ENCODE measurements at places on chromosomes 1 and 21. TPM values are rescaled to one million over a fixed set of nuclear protein-coding genes. Genes with fewer than 3 reads are reported as not detected.

Gene RUNX3
- 0.83 TPM for polyA plus RNA-seq

DNA sequence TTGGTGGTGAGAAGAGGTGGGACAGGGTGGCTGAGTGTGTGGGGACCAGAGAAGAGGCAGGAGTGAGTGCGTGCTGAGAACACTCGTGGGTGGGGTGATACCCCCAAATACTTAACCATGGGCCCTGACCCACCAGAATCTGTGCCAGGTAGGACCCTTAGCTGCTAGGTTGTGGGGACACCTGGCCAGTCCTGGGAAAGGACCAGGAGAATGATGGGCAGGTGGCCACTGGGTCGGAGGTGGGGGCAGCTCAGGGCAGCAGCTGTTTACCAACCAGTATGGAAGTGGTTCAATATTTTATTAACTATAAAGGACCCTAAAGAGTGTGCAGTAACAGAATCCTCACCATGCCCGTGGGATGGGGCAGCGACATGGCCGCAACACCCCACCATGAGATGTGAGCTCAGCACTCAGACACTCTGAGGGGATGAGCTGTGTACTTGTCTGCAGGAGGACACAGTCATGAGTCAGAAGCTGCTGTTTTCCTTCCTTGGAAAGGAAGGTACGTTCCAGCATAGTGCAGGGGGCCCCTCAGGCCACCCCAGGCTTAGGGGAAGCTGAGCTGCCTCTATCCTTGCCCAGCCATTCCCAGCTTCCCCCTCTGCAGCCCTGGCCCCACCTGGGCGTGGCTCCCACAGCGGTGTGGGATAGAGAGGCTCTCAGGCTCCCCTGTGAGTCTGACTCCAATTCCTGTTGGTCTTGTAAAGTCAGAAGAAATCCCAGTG, 25.4 kb downstream of the TEX35 start:
- no peak for DNase-seq

- no peak for DNase-seq
These were observed 56.6 kb downstream of the NKAIN1 start for GRCh38 chr1:31183126-31183525.

- DNase-seq: no peak
These were observed 31.5 kb downstream of the RIMS3 start for GRCh38 chr1:40633931-40634376.

GRCh38 chr1:2314273-2314802, 77.0 kb downstream of the MORN1 start:
- peak; percentile 86 for DNase-seq

DNA sequence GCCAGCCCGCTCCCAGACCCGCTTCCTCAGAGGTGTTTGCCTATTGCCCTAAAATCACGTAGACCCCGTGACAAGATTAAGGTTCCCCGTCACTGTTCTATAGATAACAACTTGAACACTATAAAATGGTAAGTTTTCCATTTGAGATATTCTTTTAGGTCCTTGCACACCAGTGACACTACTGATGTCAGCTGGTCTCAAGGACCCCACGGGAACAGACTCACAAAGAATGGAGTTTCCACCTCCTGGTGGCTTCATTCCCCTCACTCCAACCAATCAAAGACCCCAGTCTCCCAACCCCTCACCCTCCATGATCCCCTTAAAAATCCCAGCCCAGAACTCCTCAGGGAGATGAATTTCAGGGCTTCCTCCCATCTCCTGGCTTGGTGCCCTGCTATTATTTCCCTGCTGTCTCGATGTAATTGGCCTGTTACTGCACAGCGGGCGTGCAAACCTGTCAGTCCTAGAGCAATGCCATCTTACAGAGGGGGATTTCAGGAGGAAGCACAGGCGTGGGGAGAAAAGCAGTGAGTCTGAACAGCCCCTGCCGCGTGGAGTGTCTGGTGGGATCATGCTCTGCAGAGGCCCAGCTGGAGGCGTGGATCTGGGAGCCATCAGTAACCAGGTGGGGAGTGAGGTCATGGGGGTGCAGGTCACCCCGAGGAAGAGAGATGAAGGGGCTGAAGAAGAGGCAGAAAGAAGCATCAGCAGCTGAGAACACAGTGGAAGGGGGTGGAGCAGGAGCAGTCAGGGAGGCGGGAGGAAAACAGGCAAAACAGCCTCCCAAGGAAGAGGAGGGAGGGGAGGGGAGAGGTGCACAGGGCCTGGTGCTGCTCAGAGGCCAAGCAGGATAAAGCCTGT, 35.1 kb upstream of the LBR start:
- DNase-seq: no peak

- DNase-seq: no peak
These were observed 2.7 kb downstream of the MAN1C1 start for GRCh38 chr1:25619101-25619890.

Gene URB1
- polyA plus RNA-seq: 12.1 TPM

- peak; percentile 35 for DNase-seq
These were observed 749 bp downstream of the AKIRIN1 start for GRCh38 chr1:38991638-38992411.

DNA sequence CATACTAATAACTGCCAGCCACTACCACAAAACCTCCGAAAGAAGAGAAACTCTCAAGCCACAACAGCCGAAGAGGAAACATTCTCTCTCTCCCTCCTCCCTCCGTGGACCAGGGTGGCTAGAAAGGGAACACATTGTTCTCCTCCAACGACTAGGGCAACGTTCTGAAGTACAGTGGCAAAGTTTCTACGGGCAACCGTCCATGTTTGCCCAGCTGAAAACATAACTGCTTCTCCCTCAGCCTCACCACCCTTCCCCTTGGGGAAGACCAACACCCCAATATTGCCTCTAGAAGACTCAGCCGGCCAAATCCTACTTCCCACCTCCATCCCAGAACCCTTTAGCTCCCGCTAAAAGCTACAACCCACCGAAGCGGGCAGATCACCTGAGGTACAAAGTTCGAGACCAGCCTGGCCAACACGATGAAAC, 2.0 kb downstream of the GLUL start:
- DNase-seq: no peak

DNA sequence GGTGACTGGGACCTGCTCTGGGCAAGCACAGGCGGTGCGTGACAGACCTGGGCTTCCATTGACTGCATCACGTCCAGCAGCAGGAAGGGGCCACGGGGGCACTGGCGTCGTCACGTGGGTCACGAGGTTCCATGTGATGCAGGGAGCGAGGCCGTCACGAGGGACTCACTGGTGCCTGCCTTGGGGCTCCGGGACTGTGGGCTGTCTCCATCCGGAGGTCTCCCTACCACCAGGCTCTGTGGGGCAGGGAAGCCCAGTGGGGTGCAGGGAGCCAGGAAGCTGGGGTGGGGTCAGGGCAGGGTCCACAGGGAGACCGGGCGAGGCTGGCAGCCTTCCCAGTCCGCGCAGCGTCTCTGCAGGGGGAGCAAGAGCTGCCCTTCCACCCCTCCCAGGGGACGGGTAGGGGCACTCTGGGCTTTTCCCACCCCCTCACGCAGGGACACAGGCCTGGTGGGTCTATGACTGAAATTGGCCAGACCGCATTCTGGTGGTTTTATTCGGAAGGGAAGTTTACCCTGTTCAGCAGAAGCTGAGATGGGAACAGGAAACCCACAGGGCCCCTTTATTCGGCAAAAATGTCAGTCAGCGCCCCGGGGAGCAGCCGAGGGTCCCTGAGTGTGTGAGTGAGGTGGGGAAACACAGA, 416 bp upstream of the TNFRSF14 start:
- no peak for DNase-seq

GRCh38 chr1:214532070-214532469, 19.3 kb downstream of the PTPN14 start:
- no peak for DNase-seq

- no peak for DNase-seq
These were observed 108.1 kb upstream of the BACE2 start for GRCh38 chr21:41059871-41060270.

Gene KCNJ6
- polyA plus RNA-seq: 0.18 TPM

GRCh38 chr1:150626150-150626549, 3.3 kb downstream of the ENSA start:
- no peak for DNase-seq

DNA sequence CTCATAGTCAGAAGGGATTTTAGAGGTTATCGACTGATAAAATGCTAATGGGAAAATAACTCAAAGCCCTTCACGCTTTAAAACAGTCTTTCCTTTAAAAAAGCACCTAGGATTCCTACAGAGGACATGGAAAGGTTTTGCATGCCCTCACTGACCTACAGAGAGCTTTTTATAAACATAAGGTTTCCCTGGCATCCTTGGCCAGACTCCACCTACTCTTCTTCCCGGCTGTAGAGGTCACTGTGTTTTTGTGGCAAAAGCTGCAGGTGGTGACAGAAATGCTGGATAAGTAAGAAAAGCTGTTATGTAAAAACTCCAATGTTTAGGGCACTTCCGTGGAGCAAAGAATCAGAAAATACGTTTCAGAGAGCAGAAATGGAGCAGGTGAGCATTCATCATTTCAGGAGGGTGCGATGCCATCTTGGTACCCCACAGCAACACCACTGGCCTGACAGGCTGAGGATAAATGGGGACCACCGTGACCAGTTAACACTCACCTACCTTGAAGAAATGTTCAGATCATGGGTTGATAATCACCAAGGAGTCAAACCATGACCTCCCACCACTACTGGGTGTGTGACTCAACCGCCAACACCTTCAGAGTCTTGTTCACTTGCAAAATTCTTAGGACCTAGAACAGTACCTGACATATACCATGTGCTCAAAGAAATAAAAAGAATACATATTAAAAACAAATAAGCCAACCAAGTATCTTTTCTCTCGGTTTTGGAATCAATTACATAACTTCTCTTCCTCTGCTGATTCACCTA, 46.6 kb downstream of the SSBP3 start:
- DNase-seq: no peak

DNA sequence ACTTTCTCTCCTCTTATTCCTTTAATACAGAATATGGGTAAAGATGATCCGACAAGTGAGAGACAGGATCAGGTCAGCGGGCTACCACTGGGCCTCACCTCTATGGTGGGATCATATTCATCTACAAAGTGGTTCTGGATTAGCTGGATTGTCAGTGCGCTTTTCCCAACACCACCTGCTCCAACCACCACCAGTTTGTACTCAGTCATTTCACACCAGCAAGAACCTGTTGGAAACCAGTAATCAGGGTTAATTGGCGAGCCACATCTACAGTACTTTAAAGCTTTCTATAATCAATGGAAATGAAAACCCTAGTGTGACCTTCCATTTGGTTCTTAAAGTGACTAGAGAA, 643 bp downstream of the NRAS start:
- DNase-seq: no peak

- no peak for DNase-seq
These were observed 398.3 kb upstream of the DUSP10 start for GRCh38 chr1:222140206-222140605.

GRCh38 chr1:90850181-90850897, 133.2 kb upstream of the BARHL2 start:
- no peak for DNase-seq

Gene OR2T12
- 0.04 TPM for polyA plus RNA-seq

DNA sequence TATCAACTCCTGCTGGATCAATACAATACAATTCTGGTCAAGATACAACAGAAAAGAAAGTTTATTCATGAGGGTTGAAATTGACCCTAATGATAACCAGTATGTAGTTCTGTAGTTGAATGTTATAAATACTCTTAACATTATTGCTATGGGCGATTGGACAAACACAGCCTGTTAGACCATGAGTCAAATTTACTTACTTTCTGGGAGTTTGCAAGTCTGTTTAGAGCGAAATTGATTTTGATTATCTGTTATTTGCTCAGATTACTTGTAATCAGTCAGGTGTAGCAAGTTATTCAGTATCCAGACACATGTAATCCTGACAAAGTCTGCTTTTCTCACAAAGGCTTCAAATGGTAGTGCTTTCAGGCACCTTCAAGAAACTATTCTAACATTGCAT, 216.6 kb upstream of the B3GALT2 start:
- no peak for DNase-seq

DNA sequence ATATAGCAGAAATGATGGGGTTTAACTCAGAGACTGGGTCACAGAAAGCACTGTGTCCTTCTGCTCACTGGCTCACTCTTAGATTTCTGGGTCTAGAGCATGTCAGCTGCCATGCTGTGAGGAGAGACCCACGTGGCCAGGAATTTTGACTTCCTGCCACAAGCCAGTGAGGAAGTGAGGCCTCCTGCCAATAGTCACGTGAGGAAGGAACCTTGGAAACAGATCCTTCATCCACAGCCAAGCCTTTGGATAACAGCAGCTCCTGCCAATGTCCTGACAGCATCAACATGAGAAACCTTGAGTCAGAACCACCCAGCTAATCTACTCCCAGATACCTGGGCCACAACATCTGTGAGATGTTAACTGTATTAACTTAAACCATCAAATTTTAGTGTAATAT, 114.5 kb upstream of the PLPPR5 start:
- DNase-seq: no peak

DNA sequence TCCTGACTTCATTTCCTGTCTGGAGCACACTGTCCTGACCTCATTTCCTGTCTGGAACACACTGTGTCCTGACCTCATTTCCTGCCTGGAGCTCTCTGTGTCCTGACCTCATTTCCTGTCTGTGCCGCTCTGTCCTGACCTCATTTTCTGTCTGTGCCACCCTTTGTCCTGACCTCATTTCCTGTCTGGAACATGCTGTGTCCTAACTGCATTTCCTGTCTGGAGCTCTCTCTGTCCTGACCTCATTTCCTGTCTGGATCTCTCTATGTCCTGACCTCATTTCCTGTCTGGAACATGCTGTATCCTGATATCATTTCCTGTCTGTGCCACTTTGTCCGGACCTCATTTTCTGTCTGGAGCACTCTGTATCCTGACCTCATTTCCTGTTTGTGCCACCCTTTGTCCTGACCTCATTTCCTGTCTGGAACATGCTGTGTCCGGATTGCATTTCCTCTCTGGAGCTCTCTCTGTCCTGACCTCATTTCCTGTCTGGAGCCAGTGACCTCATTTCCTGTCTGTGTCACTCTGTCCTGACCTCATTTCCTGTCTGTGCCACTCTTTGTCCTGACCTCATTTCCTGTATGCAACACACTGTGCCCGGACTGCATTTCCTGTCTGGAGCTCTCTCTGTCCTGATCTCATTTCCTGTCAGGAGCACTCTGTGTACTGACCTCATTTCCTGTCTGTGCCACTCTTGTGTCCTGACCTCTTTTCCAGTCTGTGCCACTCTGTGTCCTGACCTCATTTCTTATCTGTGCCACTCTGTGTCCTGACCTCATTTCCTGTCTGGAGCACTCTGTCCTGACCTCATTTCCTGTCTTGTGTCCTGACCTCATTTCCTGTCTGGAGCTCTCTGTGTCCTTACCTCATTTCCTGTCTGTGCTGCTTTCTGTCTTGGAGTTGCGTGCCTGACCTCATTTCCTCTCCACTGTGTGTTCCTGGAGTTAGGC, 27.6 kb downstream of the SKI start:
- no peak for DNase-seq

Measured in right lung (tissue), 10 donors.